ENCODE measurements at places on chromosomes 4 and X.

DNA sequence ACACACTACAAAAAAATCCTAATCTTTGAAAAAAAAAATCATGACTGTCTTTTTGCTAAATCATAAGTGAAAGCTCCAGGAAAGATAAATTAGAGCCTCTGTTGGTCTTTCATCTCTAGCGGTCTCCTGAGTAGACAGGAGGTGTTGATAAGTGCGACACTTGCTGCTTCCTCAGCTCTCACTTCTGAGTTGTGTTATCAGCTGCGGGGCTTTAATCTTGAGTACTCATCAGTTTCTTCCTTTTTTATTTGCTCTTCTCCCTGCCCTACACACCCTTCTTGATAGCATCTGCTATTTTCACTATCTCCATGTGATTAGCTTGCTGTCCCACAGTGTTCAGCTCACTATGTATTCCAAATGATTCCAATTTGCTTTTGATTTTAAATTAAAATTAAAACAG, 1449.2 kb downstream of the C4orf33 start:
- peak; percentile 2 for DNase-seq

DNA sequence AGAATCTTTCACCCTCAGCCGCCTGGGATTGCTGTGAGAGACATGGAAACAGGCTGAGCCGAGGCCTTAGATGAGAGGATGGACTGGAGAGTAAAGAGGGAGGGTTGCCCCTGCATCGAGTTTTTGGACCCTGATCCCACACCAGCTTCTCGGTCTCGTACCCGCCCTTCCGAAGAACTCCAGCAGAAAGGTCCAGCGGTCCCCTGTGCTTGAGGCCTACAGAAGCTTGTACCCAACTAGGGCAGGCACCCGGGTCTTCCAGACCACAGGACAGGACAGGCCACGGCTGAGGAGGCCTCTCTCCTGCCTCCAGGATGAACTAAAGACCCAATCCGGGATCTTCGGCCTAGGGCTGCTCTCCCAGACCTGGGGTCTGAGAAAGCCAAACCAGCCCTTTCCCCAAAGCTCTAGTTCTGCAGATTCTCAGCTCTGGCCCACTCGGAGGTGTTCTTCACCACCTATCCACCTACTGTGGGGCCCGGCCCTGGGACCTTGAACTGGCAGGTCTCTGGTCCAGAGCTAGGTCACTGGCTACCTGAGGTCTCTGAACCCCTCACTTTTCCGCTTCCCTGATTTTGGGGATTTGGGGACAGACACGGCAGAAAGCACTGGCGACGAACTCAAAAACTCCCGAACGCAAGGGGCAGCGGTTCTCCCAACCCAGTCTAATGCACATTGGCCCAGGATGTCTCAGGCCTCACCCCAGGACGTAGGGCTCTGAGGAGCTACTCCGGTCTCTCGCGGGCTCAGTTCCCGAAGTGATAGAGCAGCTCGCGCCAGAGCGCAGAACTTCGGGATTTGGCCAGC, 1.1 kb downstream of the NKX3-2 start:
- no peak for DNase-seq

GRCh38 chrX:15748841-15749240, 10.8 kb downstream of the CA5B start:
- DNase-seq, result no peak

- DNase-seq, result no peak
Measured at GRCh38 chr4:624705-625590, at the start of gene PDE6B. Gene PDE6B (plus strand): TSS chr4:625573. CDS start chr4:625627, 54 bp downstream.

DNA sequence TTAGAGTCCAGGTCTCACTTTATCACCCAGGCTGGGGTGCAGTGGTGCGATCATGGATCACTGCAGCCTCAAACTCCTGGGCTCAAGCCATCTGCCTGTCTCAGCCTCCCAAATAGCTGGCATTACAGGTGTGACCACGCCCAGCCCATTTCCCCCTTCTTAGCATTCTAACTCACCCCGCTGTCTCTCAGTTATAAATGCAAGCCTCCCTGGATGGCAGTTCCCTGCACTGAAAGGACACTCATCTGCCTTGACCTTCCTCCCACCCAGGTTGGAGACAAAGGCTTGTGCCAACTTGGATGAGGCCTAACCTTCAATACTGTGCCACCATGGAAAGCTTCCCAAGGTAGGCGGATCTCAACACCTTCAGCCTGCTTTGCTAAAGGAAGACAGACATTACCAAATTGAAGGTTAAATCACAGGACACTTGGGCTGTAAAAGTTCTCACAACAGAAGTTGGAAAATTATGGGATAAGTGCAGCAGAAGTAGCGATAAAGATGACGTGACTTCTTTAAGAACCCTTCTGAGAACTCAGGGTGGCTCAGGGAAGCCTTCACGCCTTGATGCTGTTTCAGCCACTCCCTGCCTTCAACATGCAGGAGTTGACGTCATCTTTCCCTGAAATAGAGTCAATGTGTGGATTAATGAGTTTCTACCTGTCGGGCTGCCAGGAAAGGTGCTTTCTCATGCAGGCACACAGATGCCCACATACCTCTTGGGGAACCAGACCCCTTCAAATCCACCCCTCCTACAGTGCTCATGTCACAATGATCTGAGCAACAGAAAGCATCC, 10.6 kb upstream of the GPM6B start:
- DNase-seq, result no peak

DNA sequence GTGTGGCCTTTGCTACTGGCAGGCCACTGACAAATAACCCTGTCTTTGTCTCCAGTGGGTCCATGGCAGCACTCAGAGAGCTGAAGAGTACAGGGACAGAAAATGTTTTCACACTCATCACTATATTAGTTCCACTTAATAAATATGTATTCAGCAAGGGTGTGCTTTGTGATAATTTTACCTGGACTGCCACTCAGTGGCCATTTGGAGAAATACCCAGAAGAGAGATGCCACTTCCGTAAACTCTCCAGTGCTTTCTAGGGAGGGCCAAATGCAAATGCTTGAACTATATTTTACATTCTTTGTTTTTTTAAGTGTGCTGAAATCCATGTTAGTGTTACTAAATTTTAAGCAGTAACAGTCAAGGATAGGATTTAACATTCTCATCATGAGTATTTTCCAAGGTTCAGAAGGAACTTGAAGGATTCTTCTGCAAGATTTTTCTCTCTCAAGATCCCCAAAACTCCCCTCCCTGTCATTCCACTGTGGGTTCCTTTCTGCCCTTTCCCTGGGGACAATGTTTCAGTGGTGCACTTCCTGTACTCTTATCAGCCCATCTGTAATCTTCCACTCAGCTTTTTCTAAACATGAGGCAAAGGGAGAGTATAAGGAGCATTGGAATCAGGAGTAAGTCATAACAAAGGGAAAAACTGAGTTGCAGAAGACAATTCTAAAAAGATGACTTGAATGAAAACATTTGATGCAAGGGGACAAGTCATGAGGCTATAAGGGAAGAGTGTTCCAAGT, 46.0 kb downstream of the TFDP3 start:
- DNase-seq, result peak; percentile 33

Data from RPMI8226 (cell line).